ENCODE measurements at places on chromosomes 13 and 19.
A peak's percentile ranks its signal among the peaks of the same experiment; 100 is the strongest.

DNA sequence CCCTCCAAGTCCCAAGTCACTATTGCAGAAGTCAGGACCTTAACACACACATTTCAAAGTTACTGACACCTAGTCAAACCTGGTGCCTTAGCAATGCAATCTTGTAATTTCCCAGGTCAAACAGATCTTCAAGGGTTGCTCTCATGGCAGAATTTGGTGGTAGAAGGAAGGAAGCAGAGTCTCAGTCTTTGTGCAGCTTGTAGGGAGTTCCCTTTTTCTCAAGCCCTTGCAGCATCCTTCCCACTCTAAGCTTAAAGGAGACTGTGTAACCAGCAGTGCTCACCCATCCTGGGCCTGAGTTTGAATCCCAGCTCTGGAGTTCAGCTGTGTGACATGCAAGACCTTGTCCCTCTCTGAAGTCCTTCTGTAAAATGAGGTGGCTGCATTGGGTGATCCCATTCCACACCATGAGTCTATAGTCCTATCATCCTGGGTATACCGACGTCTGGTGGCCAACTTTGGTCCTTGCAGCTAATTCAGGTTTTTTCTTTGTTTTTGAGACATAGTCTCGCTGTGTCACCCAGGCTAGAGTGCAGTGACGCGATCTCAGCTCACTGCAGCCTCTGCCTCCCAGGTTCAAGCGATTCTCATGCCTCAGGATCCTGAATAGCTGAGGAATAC lies 9.8 kb downstream of the SIGLEC10 start:
- DNase-seq: peak; percentile 65

DNA sequence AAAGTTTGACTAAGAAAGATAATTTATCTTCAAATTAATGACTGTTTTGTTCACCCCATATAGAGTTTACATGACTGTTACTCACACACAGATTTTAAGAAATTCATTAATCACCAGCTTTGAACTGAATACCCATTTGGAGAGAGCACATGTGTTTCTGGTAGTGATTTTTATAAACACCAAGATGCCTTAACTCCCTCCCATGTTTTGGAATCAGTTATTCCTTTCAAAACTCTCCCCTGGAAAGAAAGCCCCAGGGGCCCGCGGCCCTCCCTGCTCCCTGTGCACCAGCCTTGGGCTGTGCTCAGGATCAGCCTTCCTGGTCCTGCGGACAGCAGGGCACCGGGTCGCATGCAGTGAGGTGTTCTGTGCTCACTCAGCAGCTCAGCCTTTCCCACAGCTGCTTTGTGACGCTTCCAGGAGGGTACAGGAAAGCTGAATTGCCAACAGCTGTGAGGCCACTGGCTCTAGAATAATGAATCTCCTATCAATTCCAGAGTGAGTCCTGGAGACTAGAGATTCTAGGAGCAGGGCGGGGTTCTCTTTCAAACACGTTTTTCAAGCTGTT lies 483.2 kb downstream of the EFNB2 start:
- no peak for DNase-seq

- no peak for DNase-seq
These were observed 616 bp downstream of the CDX2 start for GRCh38 chr13:27968316-27969081.

GRCh38 chr19:33248104-33248503 lies 22.5 kb upstream of the SLC7A10 start:
- DNase-seq: no peak

- peak; percentile 27 for DNase-seq
These were observed 30.9 kb downstream of the FAM216B start for GRCh38 chr13:42812316-42812715.

GRCh38 chr19:29946645-29947044 lies 4.6 kb downstream of the URI1 start:
- no peak for DNase-seq

DNA sequence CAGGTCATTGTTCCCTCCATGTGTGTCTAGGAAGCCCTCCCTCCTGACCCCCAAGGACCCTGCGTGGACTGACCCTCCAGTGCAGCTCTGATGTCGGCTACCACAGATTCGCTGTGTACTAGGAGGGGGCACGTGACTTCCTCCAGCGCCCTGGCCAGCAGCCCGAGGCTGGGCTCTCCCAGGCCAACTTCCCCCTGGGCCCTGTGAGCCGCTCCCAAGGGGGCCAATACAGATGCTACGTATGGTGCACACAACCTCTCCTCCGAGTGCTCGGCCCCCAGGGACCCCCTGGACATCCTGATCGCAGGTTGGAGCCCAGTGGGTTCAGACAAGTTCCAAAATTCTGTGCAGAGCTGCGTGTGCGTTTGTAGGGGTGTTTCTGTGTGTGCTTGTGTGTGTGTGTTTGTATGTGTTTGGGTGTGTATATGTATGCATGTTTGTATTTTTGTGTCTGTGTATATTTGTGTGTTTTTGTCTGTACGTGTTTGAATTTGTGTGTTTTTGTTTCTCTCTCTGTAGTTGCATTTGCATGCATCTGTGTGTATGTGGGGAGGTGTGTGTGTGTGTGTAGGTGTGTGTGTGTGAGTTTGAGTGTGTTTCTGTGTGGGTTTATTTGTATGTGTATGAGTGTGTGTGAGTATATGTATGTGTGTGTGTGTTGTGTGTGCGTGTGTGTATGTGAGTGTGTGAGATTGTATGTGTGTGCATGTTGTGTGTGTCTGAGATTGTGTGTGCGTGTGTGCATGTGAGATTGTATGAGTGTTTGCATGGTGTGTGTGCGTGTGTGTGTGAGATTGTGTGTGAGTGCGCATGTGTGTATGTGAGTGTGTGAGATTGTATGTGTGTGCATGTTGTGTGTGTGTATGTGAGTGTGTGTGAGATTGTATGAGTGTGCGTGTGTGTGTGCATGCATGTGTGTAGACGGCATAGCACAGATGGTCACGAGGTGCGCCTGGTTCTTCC lies 21.4 kb upstream of the LILRA2 start:
- no peak for DNase-seq

DNA sequence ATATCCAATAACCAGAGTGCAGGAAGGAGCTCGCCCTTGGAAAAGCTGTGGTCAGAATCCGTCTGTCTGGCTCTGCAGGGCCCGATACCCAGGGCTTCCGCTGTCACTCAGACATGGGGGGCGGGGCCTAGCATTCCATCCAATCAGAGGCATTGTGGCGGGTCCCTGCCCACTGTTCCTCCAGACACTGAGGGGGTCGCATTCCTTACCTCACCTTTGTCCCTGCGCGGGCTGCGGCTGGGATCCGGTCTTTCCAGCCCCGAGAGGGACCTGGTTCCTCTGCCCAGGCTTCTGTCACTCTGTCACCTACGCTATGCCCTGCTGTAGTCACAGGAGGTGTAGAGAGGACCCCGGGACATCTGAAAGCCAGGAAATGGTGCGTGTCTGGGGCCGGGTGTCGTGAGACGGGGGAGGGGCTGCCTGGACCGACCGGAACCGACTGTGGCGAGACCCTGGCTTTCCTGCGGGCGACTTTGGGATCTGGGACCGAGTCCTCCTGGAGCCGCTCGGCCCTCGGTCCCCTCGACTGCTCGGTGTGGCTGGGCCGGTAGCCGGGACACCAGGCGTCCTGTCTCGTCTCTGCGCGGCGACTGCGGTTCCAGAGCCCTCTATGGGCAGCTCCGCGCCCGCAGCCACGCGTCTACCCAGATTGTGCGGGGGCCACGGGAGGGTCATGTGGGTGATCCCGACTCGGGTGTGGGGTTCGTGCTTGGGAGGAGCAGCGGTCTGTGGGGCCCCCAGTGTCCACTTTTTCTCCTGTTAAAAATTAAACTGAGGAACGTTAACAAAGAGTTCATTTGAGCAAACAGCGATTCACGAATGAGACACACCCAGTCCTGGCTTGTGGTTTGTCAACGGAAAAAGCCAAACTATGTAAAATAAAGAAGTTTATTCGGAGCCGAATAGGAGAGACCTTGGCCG lies at the start of gene ZNF69:
Gene ZNF69, plus strand, starts transcription at position 172 of the 921 bp plus-strand sequence. Its CDS starts 142 bp downstream, at position 314.
- peak; percentile 77 for DNase-seq

DNA sequence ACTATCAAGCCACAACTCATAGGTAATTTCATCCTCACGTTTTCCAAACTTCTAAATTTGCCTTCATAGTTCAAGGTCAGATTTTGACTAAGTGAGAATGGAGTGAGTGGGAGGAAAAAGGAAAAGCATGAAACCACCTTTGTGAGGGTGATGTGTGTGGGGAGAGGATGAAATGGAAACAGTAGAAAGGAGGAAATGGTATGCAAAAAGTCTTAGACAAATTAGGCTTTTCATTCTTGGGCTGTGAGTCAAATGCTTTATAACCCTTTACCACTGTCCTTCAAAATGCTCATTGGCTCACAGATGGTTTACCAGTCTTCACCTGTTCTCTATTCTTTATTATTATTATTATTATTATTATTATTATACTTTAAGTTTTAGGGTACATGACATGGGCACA lies 127.2 kb downstream of the RAP2A start:
- DNase-seq: no peak

DNA sequence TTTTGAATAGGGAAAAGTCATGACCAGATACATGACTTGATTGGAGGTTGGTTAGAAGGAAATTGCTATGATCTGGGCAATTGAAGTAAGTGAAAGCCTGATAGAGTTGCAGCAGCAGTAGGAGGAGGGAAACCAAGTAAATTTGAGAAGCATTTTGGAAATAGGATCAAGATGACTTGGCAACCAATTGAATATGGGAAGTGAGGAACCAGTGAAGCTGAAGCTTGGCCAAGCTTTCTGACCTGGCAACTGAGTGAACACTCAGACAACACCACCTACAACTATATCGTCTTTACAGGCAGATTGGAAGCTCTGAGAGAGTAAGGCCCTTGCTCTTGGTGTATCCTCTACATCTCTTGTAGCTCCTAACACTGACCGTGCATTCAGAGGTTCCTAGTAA lies 16.2 kb upstream of the KATNAL1 start:
- no peak for DNase-seq

DNA sequence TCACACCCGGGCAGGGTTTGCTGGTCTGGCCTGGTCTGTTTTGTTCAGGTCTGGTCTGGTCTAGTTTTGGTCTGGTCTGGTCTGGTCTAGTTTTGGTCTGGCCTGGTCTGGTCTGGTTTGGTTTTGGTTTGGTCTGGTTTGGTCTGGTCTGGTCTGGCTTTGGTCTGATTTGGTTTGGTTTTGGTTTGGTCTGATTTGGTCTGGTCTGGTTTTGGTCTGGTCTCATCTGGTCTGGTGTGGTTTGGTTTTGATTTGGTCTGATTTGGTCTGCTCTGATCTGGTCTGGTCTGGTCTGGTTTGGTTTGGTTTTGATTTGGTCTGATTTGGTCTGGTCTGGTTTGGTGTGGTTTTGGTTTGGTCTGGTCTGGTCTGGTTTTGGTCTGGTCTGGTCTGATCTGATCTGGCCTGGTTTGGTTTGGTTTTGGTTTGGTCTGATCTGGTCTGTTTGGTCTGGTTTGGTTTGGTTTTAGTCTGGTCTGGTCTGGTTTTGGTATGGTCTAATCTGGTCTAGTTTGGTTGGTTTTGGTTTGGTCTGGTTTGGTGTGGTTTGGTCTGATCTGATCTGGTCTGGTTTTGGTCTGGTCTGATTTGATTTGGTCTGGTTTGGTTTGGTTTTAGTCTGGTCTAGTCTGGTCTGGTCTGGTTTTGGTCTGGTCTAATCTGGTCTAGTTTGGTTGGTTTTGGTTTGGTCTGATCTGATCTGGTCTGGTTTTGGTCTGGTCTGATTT lies 14.4 kb upstream of the F2RL3 start:
- no peak for DNase-seq

DNA sequence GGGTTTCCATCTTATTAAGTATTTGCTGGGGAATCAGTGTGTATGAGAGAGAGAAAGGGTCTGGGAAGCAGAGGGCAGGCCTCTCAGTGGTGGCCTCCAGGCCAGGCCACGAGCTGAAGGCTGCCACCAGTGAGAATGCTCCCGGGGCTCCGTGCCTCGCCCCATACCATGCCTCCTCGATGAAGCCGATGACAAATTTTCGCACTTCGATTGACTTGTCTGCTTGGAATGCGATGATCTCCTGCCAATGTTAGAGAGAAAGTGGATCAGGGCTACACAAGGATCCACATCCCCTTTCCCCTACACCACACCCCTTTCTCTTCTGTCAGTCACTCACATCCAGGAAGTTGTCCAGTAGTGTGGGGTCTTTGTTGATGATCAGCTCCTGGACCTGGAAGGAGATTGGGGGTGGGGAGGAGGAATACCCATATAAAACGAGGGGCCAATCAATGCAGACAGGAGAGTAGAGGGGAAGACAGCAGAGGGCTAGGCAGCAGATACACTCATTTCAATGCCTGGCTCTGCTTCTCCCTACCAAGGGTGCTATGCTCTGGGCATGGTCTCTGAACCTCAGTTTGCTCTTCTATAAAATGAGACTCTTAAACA lies 10.7 kb downstream of the SYMPK start:
- peak; percentile 78 for DNase-seq

GRCh38 chr19:45497791-45498190 lies 452 bp upstream of the PPM1N start:
- DNase-seq: no peak

Measured in ELR (cell line).